ENCODE measurements at places on chromosomes 3 and 15.
A peak's percentile ranks its signal among the peaks of the same experiment; 100 is the strongest.

GRCh38 chr15:46416544-46416943 is 781.7 kb downstream of the SQOR start:
- DNase-seq: no peak

- DNase-seq: no peak
Measured at GRCh38 chr3:81952141-81952540, 190.7 kb upstream of the GBE1 start.

DNA sequence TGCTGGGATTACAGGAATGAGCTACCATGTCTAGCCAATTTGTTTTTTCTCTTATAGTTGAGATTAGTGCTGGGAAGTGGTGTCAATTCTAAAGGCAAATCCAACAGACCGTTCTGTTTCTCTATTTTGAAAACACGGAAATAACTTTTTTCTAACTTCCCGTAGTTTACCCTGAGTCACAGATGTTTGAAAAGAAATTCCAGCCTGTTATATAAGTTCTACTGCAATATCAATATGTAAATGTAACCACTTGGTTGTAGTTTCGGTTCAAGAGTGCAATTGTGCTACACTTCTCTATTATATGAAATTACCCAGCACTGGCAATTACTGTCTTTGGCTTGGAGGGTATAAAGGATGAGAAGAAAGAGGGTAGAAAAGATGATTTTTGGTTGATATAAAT is 22.3 kb upstream of the GNB4 start:
- no peak for DNase-seq

GRCh38 chr3:101633186-101633585 is 43.7 kb downstream of the ZBTB11 start:
- no peak for DNase-seq

DNA sequence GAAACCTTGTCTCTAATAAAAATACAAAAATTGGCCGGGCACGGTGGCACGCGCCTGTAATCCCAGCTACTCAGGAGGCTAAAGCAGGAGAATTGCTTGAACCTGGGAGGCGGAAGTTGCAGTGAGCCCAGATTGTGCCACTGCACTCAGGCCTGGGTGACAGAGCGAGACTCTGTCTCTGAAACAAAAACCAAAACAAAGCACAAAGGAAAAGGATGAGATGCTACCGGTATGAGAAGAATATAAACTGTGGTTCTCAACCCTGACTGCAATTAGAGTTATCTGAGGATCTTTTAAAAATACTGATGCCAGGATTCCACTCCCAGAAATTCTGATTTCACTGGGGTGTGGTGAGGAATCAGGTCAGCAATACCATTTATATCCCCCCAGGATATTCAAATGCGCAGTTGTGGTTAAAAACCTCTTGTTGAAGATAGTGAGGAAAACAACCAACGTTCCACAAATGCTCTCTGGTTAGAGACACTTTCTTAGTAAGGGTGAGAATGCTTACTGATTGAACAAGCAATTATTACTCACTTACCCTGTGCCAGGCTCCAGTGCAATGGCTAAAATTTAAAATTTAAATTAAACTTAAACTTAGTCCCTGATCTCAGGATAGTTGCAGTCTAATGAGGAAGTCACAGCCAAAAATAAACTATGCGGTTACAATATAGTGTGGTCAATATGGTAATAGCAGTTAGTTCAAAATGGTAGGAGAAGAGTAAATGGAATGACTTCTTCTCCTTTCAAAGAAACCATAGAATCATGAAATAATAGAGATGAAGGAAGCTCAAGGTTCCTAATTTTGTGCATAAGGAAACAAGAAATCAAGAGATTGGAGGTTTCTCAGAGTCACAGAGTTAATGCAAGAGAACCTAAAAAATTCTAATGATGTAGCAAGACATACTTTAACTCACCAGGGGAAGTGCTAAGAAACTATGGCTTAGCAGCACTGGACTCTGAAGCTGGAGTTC is 109.5 kb downstream of the SSR3 start:
- peak; percentile 22 for DNase-seq

- no peak for DNase-seq
Measured at GRCh38 chr3:55780913-55781312, 293.8 kb upstream of the WNT5A start.
